ENCODE measurements at places on chromosomes 7 and 10.

GRCh38 chr7:5255832-5256231 is 26.9 kb upstream of the SLC29A4 start:
- DNase-seq = no peak

DNA sequence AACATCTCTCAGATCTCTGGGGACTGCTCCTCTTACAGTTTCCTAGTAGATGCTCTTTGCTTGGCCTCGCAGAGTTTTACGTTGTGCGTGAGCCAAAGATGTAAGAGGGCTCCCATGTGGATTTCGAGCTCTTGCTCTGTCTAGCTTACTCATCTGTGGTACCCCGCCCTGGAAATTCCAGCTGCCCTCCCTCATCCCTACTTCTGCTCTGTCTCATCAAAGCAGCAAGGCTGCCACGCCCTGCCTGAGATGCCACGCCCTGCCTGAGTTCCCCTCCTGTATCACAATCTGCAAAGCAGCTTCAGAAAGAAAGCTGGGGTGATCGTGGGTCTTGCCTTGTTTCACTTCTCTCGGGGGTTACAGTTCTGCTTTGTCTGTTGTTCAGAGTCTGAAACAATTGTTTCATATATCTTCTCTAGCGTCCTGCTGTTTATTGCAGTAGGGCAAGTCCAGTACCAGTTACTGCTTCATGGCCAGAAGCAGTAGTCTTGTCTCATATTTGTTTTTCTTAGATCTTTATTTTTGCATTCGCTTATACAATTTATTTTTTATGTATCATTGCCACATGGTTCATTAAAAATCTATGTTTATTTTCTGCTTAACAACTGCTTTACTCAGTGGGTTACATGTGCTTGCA is 36.1 kb upstream of the CCNY start:
- peak; percentile 48 for DNase-seq

DNA sequence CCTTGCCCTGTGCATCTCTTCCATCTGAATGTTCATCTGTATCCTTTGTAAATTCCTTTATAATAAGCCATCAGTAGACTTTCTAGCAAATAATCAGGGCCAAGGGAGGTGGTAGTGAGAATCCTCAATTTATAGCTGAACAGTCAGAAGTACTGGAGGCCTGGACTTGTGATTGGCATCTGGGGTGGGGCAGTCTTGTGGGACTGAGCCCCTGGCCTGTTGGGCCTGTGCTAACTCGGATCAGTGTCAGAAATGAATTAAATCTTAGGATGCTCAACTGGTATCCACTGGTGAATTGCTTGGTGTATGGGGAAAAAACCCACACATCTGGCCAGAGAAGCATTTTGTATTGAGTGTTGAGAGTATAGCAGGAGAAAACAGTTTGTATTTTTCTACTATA is 481.8 kb downstream of the GLRX3 start:
- no peak for DNase-seq

GRCh38 chr7:30113144-30113543 is 21.6 kb upstream of the MTURN start:
- no peak for DNase-seq

DNA sequence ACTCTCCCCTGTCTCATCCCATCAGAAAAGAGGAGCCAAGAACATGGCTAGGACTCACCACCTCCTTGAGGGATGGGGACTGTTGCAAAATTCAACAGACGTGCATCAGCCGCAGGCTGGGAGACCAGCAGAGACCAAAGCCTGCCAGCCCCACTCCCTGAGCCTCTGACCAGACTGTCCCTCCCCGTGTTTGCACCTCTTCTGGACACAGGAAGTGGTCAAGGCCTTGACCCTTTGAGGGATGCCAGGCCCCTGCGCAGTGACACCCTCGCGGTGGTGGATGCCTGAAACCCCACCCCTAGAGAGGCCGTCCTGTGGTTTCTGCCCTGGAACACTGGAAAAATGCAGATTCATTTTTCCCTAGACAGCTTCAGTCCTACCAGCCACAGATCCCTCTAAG is 128.4 kb upstream of the TCF7L2 start:
- DNase-seq = no peak

DNA sequence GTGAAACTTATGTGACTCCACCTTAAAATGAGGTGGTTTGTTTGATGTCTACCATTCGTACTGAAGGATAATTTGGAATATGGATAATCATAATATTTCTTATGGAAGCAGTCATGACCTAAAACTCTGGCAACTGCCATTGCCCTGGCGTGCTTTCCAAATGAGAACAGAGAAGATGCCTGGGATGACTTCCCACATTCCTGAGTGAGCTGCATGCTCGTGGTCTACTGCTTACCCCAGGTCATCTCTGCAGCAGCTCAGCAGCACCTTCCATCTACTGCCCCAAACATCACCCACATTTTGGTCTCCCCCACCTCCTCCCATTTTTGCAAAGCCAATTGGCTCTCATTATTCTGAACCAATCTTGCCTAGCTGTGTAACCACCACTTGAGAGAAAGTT is 40.1 kb downstream of the LYZL1 start:
- DNase-seq = no peak

DNA sequence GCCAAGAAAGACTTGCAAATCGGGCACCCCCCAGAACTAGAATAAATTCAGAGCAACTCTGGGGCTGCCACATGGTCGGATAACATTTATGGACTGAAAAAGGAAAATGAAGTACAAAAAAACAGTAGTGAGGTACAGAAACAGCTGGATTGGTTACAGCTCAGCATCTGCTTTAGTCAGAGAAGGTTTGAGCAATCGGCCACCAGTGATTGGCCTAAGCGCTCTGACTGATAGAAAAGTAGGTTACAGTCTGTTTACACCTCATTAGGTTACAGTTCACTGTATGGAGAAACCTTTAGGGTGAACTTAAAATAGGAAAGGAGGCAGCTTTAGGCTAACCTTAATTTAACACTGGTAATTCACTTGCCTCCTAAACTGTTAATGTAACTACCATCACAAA is 102.0 kb upstream of the DKK1 start:
- no peak for DNase-seq

DNA sequence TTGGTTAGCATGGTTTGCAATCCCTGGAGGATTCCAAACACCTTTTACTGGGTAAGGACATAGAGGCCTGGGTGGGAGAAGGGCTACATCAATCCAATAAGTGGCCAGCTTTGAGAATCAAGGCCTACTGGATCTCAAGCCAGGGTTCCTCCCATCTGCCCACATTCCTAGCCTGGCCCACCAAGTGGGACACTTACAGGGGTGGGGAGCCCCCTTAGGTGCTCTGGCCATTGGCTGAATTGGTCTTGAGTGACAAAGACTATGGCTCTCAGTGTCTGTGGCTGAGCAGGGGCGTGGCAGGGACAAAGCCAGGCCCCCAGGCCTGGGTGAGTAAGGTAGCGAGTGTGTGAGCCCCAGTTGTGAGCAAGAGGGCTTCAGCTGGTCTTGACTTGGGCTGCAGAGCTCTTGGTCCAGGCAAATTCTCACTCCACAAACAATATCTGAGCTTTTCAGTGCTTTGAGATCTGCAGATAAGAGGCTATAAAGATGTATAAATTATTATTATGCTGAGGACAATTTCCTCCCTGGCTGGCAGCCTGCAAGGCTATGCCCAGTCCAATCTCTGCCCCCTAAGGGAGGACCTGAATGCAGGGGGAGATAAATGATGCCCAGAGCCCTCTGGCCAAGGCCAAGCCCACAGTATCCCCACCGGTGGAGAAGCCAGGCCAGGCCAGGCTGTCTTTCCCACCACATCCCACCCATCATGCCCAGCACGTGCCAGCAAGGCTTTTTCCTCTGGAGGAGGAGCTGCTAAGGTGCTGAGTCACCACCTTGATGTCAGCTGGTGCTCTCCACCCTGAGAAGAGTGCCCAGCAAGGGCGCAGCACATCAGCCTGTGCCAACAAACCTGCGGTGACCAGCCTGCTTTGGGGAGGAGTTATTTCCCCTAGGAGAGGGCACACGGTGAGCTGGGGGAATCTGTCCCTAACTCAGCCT is 80.7 kb upstream of the DUSP5 start:
- DNase-seq = no peak

DNA sequence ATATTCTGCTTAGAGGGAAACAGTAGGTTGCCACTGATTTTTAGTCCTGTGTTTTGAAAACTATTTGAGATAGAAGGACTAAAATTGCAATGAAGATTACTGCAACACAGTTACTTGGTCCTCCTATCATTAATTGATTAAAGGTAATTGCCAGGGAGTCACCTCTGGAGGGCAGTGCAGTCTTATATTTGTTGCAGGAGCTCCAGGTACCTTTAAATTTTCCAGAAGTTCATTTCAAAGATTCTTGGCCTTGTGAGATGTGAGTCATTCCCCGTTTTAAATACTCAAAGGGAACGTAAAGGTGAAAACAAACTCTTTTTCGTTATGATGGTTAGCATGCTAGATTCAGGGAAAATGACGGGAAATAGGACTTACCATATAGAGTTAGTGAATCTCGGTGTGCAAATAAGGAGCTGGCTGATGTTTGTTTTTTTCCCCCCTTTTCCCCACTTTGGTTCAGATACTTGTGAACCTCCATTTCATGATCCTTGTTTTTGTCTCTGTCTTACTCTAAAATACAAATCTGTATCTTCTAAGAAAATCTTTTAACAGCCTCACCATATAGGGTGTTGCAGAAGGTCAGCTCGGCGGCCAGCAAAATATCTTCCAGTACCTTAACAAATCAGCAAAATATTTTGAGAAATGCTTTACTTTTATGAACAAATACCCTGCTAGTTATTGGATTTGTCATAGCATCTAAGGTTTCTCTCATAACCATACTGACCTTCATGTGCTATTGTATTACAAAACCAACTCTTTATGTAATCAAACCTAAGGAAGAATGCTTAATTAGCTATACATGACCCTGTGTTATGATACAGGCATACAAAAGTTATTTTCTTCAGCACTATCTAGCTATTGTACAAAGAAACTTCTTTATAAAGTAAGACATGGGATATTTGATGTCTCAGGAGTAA is 143.0 kb upstream of the HDAC9 start:
- DNase-seq = peak; percentile 26

DNA sequence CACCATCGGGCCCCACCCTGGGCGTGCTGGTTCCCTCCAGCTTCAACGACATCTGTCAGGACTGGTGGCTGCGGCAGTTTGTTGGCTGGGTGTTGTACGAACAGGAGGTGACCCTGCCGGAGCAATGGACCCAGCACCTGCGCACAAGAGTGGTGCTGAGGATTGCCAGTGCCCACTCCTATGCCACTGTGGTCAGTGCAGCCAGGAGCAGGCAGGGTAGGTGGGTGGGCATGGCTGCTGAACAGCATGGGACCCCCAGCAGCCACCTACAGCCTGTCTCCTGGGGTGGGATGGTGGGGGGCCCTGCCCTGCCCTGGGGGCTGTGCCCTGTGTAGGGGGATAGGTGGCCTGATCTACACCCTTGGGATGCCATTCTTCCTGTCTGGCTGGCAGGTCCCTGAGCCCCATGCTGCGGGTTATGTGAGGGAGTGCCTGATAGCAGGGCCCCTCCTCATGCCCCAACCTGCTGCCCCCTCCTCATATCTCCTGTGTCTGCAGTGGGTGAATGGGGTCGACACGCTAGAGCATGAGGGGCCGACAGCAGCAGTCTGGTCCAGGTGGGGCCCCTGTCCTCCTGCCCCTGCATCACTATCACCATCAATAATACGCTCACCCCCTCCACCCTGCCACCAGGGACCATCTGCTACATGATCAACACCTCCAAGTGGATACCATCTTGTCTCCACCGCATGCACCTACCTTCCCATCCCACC is 56.9 kb downstream of the ZNF727 start:
- DNase-seq = no peak

Data from epithelial cell of prostate (primary cell).